ENCODE measurements at places on chromosomes 7 and 10.

DNA sequence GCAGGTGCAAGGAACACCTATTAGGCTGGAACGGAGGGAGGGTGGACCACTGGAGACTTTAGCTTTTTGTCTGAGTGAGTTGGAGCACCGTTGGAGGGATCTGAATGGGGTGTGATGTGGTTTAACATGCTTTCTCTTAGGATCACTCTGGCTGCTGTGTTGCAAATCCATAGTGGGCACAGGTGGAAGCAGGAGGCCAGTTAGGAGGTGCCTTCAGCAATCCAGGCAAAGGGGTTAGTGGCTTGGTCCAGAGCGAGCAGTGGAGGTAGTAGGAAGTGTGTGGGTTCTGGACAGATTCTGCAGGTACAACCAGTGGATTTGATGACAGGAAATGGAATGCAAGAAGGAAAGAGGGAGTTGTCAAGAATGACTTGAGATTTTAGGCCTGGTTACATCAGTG is 95.0 kb downstream of the MMRN2 start:
- no peak for DNase-seq
- no peaks in the 10 kb centered on the region for H3K4me1 ChIP-seq
- no peak overlapping the region for H3K4me3 ChIP-seq
- H3K36me3 ChIP-seq: no peaks in the 10 kb centered on the region
- H3K27ac ChIP-seq: no peak overlapping the region

DNA sequence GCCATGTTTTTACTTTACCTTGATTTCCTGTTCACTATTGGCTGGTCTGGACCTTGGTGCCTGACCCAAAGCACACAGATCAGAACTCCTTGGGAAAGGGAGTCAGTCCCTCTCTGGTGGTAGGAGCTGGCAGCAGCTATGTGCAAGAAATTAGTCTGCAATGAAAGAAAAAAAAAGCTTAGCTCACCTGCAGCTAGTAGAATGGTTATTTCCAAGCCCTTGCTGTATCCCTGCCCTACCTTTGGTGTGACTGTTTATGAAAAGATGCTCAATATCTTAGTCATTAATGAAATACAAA is 68.1 kb upstream of the PAPSS2 start:
- peaks cover 14% of the 10 kb centered on the region for H3K27me3 ChIP-seq
- H3K4me3 ChIP-seq: no peak overlapping the region
- no peaks in the 10 kb centered on the region for H3K36me3 ChIP-seq
- no peak overlapping the region for H3K27ac ChIP-seq

- H3K36me3 ChIP-seq: no peaks in the 10 kb centered on the region
- no peaks in the 10 kb centered on the region for H3K4me1 ChIP-seq
- peak; percentile 17 for DNase-seq
- H3K27ac ChIP-seq: no peak overlapping the region
- no peaks in the 10 kb centered on the region for H3K27me3 ChIP-seq
Measured at GRCh38 chr7:139895141-139895829, 66.2 kb downstream of the TBXAS1 start.

- H3K4me1 ChIP-seq: no peaks in the 10 kb centered on the region
- H3K36me3 ChIP-seq: no peaks in the 10 kb centered on the region
- H3K27ac ChIP-seq: no peak overlapping the region
- H3K4me3 ChIP-seq: no peak overlapping the region
- no peak for DNase-seq
Measured at GRCh38 chr10:93999401-93999851, 5.7 kb downstream of the PLCE1 start.

DNA sequence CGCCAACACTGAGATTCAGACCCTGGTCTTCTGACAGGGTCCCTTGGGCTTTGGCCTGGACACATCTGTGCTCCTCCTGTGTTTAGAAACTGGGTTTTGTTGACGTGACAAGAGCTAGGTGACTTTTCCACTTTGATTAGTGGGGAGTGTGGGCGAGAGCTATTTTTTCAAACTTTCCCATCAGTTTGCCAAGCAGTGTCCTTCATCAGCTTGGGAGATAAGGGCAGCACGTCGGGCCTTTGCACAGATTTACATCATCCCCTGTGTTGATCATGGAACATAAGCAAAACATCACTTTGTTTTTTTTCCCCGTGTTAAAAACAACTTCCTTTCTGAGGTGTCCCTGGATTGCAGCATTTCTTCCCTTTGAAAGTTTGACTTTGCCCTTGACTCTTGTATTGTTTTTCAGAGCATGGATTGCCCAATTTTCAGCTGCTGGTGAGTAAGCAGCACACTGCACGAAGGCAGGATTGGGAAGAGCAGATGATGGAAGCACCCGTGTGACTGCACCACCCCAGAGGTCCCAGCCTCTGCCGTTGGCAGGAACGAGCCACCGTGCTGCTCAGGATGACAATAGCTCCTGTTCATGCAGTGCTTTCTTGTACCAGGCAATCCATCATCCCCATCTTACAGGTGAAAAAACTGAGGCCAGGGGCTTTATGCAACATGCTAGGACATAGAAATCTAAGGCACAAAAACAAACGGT is 6.4 kb upstream of the IGFBP1 start:
- peaks cover 9% of the 10 kb centered on the region for H3K27me3 ChIP-seq
- no peak overlapping the region for H3K27ac ChIP-seq
- no peaks in the 10 kb centered on the region for H3K4me1 ChIP-seq
- no peak overlapping the region for H3K4me3 ChIP-seq

DNA sequence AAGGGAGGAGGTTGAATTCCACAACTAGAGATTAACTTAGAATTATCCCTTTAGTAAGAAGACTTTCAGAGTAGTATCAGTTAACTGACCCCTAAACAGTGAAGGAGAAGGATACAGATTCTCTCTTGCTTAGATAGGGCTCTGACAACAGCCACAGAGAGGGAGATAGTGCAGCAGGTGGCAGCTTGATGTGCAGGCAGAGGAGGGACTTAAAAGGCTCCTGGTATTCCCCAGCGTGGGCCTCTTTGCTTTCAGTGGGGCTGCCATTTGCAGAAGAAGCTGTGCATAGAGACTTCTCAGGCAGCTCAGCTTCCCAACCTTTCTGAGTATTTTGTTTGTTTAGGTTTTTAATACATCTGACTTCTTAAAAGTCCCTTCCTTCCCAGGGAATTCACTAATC is 16.0 kb downstream of the FZD1 start:
- no peak overlapping the region for H3K4me3 ChIP-seq
- H3K27ac ChIP-seq: no peak overlapping the region
- no peaks in the 10 kb centered on the region for H3K27me3 ChIP-seq
- H3K36me3 ChIP-seq: no peaks in the 10 kb centered on the region

- H3K27ac ChIP-seq: no peak overlapping the region
- H3K27me3 ChIP-seq: no peaks in the 10 kb centered on the region
- H3K4me1 ChIP-seq: no peaks in the 10 kb centered on the region
- no peak for DNase-seq
- no peaks in the 10 kb centered on the region for H3K36me3 ChIP-seq
Measured at GRCh38 chr7:34406848-34407530, 251.0 kb upstream of the NPSR1 start.

DNA sequence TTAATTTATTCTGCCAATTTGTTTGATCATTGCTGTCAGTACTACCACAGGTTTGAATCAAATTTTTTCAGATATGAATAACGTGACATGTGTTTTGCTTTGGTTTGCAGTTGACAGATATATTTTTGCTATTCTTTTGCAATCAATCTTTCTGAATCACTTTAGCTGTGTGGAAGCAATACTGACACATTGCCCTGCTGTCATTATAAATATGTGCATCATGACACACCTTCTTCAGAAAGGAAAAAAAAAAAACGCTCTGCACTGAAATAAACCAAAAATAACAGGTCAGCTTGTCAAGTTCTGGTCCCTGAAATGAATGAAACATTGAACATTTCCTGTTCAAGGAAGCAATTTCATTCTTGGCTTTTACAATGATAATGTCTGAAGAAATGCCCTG is 93.8 kb upstream of the FAM13C start:
- no peak overlapping the region for H3K4me3 ChIP-seq
- no peaks in the 10 kb centered on the region for H3K27me3 ChIP-seq
- no peak overlapping the region for H3K27ac ChIP-seq
- H3K36me3 ChIP-seq: no peaks in the 10 kb centered on the region
- H3K4me1 ChIP-seq: no peaks in the 10 kb centered on the region
- no peak for DNase-seq

- H3K27ac ChIP-seq: no peak overlapping the region
- H3K36me3 ChIP-seq: no peaks in the 10 kb centered on the region
- H3K27me3 ChIP-seq: no peaks in the 10 kb centered on the region
- H3K4me3 ChIP-seq: no peak overlapping the region
- no peaks in the 10 kb centered on the region for H3K4me1 ChIP-seq
Measured at GRCh38 chr7:82729172-82730030, 285.8 kb upstream of the CACNA2D1 start.

DNA sequence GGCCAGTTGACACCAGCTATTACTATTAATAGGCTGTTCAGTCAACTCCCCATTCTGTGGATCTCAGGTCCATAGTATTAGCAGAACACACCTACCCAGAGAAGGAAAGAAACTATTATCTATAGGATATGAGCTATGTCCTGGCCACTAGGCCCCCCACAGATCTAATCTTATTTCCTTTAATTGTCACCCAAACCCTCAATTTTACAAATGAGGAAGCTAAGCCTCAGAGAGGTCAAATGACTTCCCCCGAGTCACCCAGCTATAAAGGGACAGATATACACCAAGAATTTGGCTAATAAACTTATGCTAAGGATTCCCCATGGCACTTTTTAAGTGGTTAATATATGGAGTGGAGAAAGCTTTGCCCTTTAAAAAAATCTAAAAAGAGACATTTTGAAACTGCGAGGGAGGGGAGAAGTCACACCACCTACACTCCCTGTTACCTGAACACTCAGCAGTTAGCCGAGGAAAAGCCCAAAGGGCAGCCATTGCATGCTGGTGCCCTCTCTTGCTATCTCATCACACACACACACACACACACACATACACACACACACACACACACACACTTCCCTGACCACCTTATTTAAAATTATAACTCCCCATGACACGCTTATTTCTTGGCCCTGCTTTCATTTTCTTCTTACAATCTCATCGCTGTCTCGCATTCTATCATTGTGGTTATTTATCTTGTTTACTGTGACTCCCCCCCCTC is 157.0 kb upstream of the ADO start:
- no peaks in the 10 kb centered on the region for H3K27me3 ChIP-seq
- H3K4me1 ChIP-seq: peaks cover 21% of the 10 kb centered on the region
- H3K4me3 ChIP-seq: peak overlapping the region; percentile 7
- DNase-seq: no peak
- H3K36me3 ChIP-seq: peaks cover 2% of the 10 kb centered on the region

DNA sequence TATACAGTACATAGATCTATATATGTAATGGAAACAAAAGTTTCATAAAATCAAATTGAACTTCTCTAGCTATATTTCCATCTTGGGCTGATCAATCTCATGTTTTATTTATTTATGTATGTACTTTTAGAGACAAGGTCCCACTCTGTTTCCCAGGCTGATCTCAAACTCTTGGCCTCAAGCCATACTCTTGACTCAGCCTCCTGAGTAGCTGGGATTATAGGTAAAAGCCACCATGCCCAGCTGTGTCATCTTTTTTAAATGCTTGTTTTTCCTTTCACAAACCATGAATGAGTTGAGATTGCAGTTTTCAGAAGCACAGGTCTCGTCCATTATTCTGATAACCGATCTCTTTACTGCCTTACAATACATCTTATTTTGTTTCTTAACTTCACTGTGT is 400.9 kb downstream of the KCNMA1 start:
- no peak overlapping the region for H3K27ac ChIP-seq
- peaks cover 10% of the 10 kb centered on the region for H3K27me3 ChIP-seq
- no peak for DNase-seq
- no peaks in the 10 kb centered on the region for H3K36me3 ChIP-seq
- no peaks in the 10 kb centered on the region for H3K4me1 ChIP-seq
- no peak overlapping the region for H3K4me3 ChIP-seq

DNA sequence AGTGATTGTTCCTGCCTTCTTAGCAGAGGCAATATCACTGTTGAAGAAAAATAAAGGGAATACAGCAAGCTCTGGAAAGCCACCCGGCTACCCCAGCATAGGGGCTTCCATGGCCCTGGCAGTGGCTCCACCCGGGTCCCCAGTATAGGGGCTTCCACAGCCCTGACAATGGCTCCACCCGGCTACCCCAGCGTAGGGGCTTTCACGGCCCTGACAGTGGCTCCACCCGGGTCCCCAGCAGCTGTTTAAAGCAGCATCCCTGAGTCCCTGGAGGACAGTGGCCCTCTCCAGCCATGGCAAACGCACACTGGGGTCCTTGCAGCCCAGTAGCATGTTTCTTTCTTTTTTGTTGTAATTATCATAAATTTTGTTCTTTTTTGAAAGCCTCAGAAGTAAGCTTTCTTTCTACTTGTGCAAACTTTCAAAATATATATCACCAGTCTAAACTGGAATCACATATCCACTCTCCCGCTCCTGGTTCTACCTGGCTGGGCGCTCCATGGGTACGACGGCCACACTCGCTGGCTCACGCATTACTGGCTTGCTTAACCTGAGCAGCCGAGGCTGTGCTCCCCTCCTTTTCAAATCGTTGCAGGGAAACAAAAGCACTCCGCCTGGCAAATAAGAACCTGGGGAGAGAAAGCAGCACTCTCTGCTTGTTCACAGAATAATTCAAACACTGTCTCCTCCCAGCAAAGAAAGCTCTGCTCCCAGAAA is 62.1 kb downstream of the TCERG1L start:
- H3K27ac ChIP-seq: no peak overlapping the region
- H3K36me3 ChIP-seq: no peaks in the 10 kb centered on the region
- no peaks in the 10 kb centered on the region for H3K4me1 ChIP-seq
- no peak overlapping the region for H3K4me3 ChIP-seq
- H3K27me3 ChIP-seq: no peaks in the 10 kb centered on the region

DNA sequence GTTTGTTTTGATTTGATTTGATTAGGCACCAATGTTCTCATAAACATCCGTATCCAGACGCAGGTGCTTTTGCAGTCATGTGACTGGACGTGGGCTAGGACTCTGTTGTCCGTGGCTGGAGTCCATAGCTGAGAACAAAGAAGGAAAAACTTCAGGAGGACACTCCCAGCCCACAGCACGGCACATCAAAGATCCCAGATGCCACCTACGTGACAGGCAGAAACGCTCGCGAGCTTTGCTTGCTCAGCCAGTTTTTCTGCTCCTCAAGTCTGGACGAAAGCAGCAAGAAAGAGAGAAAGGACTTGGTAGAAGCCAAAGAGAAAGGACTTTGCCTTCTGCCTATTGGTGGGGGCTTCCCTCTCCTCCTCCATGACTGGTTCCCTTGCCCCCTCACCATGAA is 6.9 kb upstream of the ZKSCAN1 start:
- no peak overlapping the region for H3K4me3 ChIP-seq
- H3K36me3 ChIP-seq: no peaks in the 10 kb centered on the region
- peaks cover 11% of the 10 kb centered on the region for H3K4me1 ChIP-seq
- no peaks in the 10 kb centered on the region for H3K27me3 ChIP-seq
- no peak overlapping the region for H3K27ac ChIP-seq

DNA sequence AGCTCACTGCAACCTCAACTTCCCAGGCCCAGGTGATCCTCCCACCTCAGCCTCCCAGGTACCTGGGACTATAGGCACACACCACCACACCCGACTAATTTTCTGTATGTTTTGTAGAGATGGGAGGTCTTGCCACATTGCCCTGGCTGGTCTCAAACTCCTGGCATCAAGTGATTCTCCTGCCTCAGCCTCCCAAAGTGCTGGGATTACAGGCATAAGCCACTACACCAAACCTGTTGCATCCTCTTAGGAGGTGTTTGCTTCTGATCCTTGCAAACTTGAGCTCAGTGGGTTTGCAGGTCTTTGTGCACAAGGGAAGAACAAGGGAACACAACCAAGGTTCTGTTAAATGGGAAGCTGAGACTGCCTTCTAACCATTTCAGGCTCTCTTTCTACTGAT is 184.6 kb downstream of the ARHGAP12 start:
- no peak overlapping the region for H3K4me3 ChIP-seq
- DNase-seq: no peak
- no peaks in the 10 kb centered on the region for H3K36me3 ChIP-seq

- no peak overlapping the region for H3K27ac ChIP-seq
- H3K4me1 ChIP-seq: no peaks in the 10 kb centered on the region
- no peak overlapping the region for H3K4me3 ChIP-seq
- DNase-seq: no peak
- no peaks in the 10 kb centered on the region for H3K27me3 ChIP-seq
- H3K36me3 ChIP-seq: no peaks in the 10 kb centered on the region
Measured at GRCh38 chr7:80890426-80891258, 28.2 kb downstream of the SEMA3C start.

Measured in activated CD8-positive, alpha-beta T cell treated with anti-CD3 and anti-CD28 coated beads, Interleukin-2, amount 10 ng/mL, durations not matched to agents 7 days and 5 days (primary cell).